Activated CD8-positive, alpha-beta memory T cell treated with anti-CD3 and anti-CD28 coated beads for 1 hour (primary cell): ENCODE measurements at places on chromosomes 5 and 9.

DNA sequence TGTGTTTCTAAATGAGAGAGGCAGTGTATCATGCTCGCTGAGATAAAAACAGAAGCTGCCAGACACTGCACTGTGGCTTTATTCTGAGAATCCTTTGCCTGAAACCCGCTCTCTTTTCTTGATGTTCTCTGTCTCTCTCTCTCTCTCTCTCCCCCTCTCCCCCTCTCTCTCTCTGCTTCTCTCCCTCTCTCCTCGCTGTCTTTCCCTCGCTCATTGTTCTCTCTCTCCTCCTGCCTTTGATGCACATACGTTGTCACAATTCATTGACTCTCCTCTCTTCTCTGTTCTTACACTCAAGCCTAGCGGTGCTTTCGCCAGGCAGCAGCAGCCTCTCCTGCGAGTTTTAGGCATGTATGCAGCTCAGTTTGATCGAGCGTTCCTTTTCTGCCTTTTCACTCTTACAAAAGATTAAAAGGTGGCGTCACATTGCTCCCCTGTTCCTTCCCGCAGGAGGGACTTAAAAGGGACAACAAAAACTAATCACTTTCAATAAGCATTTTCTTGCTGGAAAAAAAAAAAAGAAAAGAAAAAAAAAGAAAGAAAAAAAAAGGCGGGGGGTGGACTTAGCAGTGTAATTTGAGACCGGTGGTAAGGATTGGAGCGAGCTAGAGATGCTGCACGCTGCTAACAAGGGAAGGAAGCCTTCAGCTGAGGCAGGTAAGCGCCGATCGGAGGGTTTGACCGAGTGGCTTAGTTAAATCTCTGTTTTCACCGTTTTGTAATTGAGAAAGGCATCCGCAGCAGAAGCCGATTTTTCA lies 717.9 kb upstream of the WWC1 start:
- DNase-seq: no peak

DNA sequence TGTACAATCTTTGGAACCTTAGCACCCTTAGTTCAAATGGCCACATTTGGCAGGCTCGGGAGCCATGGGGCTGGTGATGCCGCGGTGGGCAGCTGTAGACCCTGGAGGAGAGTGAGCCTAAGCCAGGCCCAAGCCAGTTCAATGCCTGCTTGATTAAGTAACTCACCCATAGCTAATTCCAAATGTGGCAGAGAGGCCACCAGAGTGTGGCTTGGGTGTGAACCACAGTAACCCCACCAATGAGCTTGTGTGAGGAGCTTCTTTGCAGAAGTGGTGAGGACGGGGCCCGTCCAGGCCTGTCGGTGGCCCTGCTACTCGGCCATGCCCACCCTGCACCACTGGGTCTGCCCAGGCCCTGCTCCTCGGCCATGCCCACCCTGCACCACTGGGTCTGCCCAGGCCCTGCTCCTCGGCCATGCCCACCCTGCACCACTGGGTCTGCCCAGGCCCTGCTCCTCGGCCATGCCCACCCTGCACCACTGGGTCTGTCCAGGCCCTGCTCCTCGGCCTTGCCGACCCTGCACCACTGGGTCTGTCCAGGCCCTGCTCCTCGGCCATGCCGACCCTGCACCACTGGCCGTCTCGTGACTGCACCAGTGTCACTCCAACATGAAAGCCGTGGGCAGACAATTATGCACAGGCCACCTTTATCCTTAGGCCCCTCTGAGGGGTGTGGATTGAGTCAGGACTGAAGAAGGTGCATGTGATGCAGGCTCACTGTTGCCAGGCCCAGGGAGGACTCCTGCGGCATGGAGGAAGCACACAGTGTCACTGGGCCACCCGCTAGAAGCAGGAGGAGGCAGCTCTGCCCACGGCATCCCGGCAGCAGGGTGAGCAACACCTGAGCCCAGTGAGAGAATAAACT lies 75.4 kb downstream of the MRPL36 start:
- no peak for DNase-seq

- no peak for DNase-seq
Measured at GRCh38 chr5:170693701-170694100, 89.8 kb upstream of the GABRP start.

DNA sequence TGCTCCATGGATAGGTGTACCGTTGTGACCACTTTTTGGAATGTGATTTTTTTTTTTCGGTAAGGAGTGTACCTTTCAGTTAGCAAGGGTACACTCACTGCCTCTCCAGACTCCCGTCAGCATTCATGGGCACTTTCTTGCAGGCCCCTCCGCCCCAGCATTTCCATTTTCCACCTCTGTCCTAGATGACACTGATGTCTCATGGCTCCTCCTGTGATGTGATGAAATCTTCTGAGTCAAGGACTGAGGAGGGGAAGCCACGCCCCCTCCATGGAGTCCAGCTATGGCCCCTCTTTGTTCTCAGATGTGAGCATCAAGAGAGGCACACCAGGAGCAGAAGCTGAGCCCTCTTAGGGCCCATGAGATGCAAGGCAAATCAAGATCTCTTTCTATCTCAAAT lies 61.8 kb downstream of the CTSL start:
- DNase-seq: no peak

DNA sequence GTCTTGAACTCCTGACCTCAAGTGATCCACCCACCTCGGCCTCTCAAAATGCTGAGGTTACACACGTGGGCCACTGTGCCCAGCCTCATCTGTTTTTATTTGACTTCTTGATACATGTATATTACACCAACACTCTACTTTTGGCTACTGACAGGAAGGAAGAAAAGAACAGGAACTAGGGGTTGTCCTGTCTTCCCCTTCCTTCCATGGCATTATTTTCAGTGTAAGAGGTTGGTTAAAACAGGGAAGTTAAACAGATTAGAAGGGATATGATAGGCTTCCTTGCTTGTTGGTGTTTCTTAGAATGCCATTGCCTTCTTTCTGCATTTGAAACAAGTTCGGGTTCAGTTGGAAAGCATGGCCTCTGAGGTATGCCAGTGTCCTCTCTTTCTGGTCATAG lies 312.8 kb downstream of the NDUFS4 start:
- no peak for DNase-seq

DNA sequence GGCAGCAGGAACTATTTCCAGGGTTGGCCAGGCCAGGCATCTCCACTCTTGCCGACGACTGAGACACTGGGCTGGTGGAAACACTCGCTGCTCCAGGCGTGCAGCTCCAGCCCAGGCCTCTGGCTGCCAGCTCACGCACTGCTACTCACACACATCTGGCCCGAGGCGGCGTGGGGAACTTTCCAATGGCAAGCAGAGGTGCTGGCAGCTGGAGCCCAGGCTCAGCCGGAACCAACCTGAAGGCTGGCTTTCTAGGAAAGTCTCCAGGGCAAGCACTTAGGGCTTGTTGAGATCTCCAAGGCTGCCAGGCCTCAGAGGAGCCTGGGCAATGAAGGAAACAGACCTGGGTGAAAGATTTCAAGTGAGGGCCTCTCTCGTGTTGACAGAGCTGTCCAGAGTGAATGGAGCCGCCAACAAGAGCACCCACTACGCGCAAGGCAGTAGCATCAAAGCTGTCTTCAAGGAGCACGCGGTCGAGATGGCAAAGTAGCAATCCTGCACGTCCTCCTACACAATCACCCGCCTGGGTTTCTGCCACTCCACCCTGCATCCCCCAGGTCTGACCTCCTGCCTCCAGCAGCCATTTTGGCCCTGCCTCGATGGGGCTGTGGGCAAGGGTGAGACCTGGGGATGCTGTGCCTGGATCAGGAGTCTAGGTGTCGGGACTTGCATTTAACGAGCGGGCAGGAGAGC lies 14.4 kb downstream of the SH3PXD2B start:
- DNase-seq: no peak

DNA sequence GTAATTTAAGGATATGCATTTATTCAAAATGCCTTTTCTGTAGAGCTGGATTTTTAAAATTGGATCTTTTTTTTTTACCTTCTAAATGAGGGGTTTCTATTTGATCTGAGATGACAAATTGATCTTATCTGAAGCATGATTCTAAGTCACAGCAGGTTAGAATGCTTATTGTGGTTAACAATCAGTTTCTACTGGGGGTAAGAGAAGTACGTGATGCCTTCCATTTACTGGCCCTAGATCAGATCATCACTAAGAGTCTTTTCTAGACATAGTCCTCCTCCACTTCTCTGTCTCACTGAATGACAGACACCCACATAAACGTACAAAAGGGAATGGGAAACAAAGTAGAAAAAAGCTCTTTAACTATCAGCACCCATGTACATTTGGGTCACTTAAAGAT lies 231.9 kb downstream of the DMAC1 start:
- DNase-seq: no peak

GRCh38 chr5:166722939-166723338 lies 1568.5 kb upstream of the WWC1 start:
- no peak for DNase-seq
